ENCODE measurements at places on chromosomes 1 and 21.

DNA sequence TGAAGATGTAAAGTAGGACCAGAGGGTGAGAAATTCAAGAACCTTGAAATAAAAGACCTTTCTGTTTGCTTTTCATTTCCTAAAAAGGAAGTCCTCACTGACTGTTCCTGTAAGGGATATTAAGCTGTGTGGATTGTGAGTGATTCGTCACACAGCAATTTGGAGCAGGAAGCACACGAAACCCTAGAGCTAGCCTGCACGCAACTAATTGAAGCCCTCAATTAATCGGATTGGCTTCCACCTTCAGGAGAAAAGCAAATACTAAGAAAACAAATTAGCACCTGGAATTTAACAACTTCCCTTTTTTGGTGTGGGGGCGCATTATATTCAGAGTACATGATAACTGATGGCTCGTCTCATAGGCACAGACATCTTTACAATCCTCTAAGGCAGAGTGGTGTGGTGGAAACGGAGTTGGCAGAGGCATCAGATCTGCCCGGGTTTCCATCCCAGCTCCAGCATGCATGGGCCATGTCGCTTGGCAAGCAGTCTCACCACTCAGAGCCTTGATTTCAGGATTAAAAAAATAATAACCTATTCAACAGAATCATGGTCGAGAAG, 95.2 kb downstream of the KCNJ15 start:
- no peak for DNase-seq

DNA sequence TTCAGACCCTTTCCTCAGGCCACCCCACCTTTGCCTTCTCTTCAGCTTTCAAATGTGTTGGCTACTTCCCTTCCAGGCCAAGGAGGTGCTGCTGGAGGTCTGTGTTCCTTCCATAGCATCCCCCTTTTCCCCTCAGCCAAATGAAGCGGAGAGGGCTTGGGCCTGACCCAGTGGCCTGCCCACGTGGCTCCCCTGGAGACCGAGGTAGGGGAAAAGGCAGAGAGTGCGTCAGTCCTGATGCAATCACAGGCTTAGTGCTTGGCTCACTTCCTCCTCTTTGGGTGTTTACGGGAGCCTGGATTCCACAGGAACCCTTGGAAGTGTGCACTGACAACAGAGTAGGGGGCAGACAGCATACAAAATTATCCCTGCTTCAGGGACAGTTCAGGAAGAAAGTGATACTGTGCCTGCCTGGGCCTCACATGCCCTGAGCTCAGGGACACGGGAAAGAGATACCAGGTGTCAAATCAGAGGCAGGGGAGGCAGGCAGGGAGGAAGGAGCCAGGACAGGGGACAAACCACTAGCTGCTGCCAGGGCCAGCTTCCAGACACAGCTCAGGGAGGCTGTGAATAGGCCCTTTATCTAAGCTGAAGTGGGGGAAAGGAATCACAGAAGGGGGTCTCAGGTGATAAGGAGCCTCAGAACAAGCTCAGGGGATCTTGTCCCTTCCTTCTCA, 16.6 kb upstream of the PTP4A2 start:
- DNase-seq: no peak

- no peak for DNase-seq
Observed at GRCh38 chr1:231312432-231312788, 25.2 kb downstream of the EXOC8 start.

DNA sequence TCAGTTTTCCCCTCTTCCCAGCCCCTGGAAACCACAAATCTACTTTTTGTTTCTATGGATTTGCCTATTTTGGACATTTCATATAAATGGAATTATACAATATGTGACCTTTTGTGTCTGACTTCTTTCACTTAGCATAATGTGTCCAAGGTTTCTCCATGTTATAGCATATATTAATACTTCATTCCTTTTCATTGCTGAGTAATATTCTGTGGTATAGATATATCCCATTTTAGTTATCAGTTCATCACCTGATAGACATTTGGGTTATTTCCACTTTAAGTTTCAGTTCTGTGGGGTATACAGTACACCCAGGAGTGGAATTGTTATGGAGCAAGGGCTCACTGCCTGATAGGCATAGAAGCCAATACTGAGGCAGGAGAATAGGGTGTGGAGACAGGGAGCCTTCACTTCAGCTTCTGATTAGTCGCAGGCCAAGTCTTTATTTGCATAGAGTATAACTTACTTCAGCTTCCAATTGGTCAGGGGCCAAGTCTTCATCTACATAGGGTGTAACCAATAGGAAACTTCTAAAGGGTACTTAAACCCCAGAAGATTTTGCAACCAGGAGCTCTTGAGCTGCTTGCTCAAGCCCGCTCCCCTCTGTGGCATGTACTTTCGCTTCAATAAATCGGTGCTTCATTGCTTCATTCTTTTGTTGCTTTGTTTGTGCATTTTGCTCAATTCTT, 8.3 kb upstream of the NVL start:
- no peak for DNase-seq

- no peak for DNase-seq
Observed at GRCh38 chr1:41863718-41864117, 55.0 kb downstream of the HIVEP3 start.

DNA sequence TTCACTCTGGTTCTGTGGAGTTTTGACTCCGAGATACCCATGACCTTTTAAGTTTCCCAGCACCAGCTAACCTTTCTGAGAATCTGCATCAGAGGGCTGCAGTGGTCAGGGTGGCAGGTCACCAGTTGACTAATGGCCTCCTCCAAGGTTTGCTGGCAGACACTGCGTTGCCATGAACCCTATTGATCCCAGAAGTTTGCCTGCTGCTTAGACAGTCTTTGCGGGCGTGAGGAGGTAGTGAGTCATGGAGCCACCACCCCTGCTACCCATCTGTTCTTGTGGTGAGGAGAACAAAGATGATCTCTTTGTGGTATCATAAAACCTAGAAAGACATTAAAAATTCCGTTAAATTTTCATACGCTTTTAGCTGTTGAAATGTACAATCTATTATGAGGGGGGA, 180.4 kb downstream of the FGGY start:
- DNase-seq: no peak

DNA sequence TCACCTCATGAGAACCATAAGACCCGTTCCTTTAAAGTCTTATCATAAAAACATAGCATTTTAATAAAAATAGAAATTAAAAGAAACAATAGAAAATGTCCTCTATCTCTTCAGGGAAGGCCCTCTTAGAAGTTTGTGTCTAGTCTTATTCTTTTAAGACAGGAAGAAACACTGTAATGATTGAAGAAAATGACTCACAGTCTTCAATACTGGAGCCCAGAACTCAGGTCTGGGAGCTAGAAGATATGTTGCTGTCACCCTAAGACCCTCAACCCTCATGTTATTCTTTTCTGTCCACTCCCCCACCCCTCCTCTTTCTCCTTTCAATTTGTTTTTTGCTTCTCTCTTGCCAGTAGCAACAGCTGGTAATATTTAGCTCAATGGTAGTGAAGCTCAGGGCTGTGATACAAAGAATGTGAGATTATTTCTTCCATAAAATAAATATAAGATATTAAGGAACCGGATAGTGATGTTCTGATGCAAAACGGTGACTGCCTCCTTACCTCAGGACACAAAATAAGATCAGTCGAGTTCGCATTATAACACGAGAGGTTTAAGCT, 12.0 kb downstream of the DUSP10 start:
- no peak for DNase-seq

DNA sequence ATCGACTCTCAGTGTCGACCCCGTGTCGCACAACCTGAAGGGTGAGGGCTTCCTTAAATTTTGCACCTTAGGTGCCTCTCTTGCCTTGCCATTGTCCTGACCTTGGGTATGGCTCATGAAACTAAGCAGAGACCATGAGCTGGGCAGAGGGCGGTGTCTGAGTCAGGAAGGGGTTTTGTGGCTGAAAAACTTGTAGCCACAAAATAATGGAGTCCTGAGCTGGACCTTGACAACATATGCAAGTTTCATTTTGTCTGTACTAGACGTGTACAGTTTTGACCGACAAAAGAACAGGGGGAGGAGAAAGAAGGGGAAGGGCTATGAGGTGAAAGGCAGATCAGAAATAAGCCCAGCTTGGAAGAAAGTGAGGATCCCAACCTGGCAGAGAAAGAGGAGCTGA, 8.3 kb upstream of the RUNX1 start:
- DNase-seq: no peak
